ENCODE measurements at places on chromosomes 16 and 17. TPM values are rescaled to one million over a fixed set of nuclear protein-coding genes. Genes with fewer than 3 reads are reported as not detected.

GRCh38 chr17:80989586-80989913 is 2.1 kb upstream of the CHMP6 start:
- DNase-seq, result no peak

- DNase-seq, result no peak
These were observed 55.4 kb upstream of the PVALEF start for GRCh38 chr17:81109957-81110356.

GRCh38 chr17:57701124-57701523 is 44.0 kb downstream of the CCDC182 start:
- DNase-seq, result no peak

CBFA2T3 gene
- total RNA-seq, result not detected

RNF222 gene
- total RNA-seq, result not detected

HOXB6 gene
- 7.7 TPM for total RNA-seq

ZNF750 gene
- total RNA-seq, result not detected

KRTAP4-5 gene
- not detected for total RNA-seq

NUTF2 gene
- 55.9 TPM for total RNA-seq
